ENCODE measurements at places on chromosomes 16 and 17.

- no peak for DNase-seq
These were observed 20.0 kb downstream of the LASP1 start for GRCh38 chr17:38889745-38890409.

- DNase-seq: no peak
These were observed 49.5 kb downstream of the COX4I1 start for GRCh38 chr16:85848986-85849385.

GRCh38 chr17:78890498-78890897 is 12.5 kb downstream of the CEP295NL start:
- no peak for DNase-seq

DNA sequence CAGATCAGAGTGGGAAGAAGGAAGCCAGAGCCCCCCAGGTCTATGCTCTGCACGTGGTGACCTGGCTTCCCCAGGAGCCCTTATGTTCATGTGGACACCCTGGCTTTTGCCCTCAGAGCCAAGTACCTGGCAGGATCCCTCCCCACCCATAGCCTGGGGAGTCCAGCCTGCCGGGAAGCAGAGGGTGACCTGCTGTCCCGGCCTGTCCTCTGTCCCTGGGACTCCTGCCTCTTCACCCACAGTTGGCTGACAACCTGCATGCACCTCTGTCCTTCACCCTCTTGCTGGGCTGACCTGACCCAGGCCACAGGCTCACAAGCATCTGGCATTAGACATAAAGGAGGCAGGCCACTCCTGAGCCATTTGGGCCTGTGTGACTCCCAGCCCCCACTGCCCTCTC is 60.2 kb downstream of the SMPD3 start:
- DNase-seq: no peak

DNA sequence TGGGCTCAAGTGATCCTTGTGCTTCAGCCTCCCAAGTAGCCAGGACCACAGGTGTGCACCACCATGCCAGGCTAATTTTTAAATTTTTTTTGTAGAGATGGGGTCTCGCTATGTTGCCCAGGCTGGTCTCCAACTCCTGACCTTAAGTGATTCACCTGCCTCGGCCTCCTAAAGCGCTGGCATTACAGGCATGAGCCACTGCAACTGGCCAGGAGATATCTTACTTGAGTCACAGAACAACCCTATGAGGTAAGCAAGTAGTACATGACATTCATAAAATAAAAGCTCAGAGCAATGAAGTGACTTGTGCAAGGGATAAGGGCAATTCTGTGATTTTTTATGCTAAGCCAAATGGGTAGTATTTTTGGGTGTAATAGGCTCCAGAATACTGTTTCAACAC is 57.3 kb downstream of the CDC27 start:
- DNase-seq: no peak

DNA sequence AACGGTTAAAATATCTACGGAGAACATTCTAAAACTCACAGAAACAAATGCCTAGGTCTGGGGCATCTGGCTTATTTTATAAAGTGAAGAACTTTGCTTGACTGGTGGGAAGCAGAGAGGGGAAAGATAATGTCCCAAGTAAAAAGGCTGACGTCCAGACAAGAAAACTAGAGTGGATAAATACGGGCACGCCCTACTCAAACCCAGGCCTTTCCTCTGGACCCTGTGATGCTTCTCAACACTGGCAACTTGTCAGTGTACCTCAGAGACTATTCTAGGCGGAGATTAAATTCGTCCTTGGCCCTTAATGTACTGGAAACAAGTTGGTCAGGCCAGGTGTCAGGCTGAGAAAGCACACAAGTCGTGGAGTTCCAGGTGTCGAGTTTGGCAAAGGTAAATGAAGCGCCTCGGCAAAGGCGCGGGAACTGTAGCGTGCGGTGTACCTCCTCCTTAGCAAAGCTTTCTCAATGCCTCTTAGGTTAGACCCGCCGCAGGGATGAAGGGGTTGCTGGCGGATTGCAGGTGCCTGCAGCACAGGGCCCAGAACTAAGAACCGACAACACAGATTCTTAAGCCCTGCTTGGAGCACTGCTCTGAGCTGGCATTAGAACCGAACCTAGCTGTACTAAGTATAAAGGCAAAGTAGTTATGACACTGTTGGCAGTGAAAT is 668 bp upstream of the UNK start:
- peak; percentile 69 for DNase-seq

DNA sequence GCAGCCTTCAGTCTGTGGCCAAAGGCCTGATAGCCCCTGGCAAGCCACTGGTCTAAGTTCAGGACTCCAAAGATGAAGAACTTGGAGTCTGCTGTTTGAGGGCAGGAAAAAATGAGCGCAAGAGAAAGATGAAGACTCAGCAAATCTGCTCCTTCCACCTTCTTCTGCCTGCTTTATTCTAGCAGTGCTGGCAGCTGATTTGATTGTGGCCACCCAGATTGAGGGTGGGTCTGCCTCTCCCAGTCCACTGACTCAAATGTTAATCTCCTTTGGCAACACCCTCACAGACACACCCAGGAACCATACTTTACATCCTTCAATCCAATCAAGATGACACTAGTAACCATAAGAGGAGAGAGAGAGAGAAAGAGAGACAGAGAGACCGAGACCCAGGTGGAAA is 127.6 kb downstream of the UTP18 start:
- DNase-seq: no peak

DNA sequence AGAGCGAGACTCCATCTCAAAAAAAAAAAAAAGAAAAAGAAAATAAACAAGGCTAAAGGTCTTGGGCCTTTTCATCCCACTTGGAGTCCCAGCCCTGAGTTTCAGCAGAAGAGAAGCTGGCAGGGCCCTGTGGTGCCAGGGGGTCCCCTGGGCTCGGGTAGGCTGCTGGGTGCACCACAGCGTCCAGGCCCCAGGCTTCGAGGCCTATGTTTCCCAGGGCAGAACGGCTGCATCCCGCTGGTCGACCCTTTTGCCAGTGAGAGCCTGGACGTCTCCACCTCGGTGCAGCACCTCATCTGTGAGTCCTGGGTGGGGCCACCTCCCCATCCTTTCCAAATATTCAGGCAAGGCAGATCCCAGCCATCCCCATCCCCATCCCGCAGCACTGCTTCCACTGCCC is 2.2 kb downstream of the TMEM235 start:
- DNase-seq: no peak

- no peak for DNase-seq
These were observed 35.3 kb downstream of the B9D1 start for GRCh38 chr17:19327031-19327783.

DNA sequence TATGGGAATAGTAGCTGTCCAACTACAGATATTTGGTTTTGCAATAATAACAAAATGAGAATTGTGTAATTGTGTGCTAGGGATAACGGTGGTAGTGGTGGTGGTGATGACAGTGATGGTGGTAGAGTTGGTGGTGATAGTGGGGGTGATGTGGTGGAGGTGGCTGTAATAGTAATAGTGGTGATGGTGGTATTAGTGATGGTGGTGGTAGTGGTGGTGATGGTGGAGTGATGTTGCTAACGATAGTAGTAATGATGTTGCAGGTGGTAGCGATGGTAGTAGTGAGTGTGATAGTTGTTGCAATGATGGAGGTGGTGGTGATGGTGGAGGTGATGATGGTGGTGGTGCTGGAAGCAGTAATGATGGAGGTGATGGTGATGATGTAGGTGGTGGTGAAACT is 94.4 kb downstream of the HS3ST3B1 start:
- DNase-seq: no peak

GRCh38 chr16:49419862-49420261 is 46.3 kb downstream of the C16orf78 start:
- no peak for DNase-seq

DNA sequence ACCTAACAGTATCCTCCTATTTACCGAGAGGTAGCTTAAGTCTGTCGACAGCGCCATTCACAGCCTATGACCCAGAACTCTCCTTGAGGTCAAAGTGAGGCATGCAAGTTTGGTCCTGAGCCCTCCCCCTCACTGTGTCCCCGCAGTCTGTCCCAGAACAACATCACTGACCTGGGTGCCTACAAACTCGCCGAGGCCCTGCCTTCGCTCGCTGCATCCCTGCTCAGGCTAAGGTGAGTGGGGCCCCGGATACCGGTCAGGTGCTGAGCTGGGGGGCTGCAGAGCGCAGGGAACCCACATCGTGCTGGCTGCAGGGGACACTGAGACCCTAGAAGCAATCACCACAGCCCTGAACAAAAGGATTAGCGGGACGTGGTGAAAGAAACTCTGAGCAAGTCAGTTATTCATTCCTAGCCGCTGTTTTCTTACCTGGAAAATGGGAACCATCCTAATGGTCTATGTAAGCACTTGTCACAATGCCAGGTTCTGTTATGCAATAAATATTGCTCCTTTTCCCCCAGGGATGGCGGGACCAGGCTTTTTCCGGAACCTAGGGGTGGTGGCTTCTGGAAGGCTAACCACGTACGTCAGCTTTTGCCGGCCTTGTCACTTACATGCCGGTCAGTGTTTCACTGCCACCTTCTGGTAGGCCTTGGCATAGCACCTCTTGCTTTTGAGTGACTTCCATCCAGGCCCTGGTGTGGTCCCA is 23.8 kb downstream of the DEXI start:
- peak; percentile 91 for DNase-seq

GRCh38 chr17:1469231-1469852 is 13.3 kb upstream of the CRK start:
- DNase-seq: no peak
